Activated CD8-positive, alpha-beta T cell treated with anti-CD3 and anti-CD28 coated beads for 36 hours (primary cell): ENCODE measurements at places on chromosomes 12 and 14. TPM values are rescaled to one million over a fixed set of nuclear protein-coding genes. Genes with fewer than 3 reads are reported as not detected.

GRCh38 chr12:50764286-50765094, 589 bp downstream of the ATF1 start:
- peak; percentile 59 for DNase-seq

- no peak for DNase-seq
Measured at GRCh38 chr12:62292761-62293344, 32.6 kb downstream of the USP15 start.

The EGLN3 gene
- total RNA-seq: 3.5 TPM

DNA sequence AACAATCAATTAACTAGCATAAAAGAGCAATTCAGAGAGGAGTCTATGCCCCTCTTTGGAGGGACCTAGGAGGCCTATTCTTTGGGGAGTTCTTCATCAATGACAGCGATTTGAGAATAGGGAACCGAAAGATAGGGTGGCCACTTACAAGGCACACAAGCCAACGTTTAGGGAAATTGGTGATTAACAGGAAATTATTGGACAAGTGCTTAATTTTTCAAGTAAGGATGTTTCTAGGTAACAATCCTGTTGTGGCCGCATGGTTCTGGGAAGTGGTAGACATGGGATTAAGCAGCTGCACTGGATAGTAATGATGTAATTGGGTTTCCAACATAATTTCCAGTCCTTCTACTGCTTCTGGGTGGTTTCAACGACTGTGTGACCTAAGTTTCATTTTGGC, 83.2 kb downstream of the HMGA2 start:
- no peak for DNase-seq
